ENCODE measurements at places on chromosomes 11 and 22.

GRCh38 chr11:60482361-60482760, 10.2 kb upstream of the MS4A12 start:
- DNase-seq = no peak

GRCh38 chr11:126969865-126970479, 30.6 kb downstream of the KIRREL3 start:
- DNase-seq = peak; percentile 12

- DNase-seq = peak; percentile 20
These were observed 17.2 kb downstream of the KIAA1671 start for GRCh38 chr22:24969560-24970301.

- DNase-seq = peak; percentile 63
These were observed 68.1 kb downstream of the PDE2A start for GRCh38 chr11:72605973-72606747.

- no peak for DNase-seq
These were observed 4.4 kb downstream of the PNPLA5 start for GRCh38 chr22:43887391-43887790.

DNA sequence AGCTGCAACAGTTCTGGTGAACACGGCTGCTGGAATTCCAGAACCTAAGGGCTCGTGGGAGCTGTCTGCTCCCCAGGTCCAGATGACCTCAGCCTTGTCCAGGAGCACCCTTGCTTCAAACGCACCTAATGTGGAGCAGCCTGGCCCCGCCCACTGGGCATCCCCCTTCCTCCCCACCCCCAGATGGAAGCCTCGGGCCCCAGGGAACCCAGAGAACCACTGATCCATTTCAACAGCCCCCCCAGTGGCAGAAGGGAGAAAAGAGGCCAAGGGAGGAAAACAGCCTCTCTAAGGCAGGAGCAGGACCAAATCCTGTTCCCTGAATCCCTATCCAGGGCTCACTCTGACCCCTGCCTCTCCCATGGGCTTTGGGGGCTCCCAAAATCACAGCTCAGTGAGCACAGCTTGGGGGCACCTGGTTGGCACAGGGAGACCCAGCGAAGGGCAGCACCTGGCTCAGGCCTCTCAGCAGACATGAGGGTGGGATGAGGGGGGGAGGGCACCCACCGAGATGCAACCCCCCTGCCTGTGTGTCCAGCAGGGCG, 1.2 kb downstream of the CYTH4 start:
- no peak for DNase-seq

- no peak for DNase-seq
These were observed 91.7 kb upstream of the E2F8 start for GRCh38 chr11:19332476-19332875.

- DNase-seq = no peak
These were observed 23.1 kb upstream of the LDHA start for GRCh38 chr11:18371279-18371678.

- DNase-seq = no peak
These were observed 6.0 kb upstream of the PNPLA5 start for GRCh38 chr22:43897751-43898261.

DNA sequence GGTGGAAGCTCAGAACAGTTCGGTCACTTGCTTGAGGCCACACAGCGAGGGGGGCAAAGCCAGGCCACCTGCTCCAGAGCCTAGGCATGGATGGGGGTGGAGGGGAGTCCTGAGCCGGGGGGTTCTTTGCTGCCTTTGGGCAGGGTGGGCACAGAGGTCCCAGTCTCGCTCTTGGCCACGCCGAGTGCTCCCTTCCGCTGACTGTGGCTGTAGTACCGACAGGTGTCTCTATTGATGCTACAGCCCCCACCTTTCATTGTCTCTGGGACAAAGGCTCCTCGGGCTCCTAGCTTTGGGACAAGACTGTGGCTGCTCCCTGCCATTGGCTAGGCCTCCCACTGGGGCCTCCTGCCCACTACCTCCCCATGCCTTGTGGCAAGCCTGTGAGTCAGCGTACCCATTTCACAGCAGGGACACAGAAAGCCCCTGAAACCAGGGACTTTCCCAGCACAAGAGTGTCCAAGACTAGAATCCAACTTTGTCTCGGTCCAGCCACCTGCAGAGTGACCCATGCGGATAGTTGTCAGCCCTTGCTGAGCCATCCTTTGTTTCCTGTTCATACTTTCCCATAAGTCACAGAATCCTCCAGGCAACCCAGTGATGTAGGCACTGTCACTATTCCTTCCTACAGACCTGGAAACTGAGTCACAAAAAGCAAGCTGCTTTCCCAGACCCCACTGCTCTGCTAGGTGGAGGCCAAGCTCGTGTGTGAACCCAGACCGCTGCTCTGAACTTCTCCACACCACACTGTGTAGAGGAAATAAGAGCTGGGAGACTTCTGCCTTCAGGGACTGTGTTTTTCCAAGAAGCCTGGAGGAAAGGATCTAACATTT, 17.2 kb downstream of the MYEOV start:
- DNase-seq = no peak

DNA sequence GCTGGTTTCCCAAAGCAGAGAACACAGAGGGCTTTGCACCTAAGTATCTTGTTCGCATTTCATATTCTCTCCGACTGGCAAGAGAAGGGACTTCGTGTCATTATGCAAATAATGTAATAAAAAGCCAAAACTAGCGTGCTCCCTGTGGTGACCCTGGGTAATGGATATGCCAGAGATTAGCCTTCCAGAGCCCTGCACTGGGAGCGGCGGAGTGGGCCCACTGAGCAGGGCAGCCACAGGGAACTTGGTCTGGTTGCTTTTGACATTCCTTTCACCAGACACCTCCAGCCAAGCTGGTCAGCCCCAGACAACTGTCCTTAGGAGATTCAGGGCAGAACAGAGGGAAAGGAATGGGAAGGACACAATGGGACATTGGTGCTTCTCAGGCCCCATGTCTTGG, 56.1 kb downstream of the FLI1 start:
- DNase-seq = no peak

GRCh38 chr11:15580056-15580774, 465.5 kb downstream of the INSC start:
- DNase-seq = no peak

- no peak for DNase-seq
These were observed 4.6 kb upstream of the H19 start for GRCh38 chr11:2002042-2002776.

GRCh38 chr11:116331381-116331780, 441.4 kb downstream of the BUD13 start:
- no peak for DNase-seq

DNA sequence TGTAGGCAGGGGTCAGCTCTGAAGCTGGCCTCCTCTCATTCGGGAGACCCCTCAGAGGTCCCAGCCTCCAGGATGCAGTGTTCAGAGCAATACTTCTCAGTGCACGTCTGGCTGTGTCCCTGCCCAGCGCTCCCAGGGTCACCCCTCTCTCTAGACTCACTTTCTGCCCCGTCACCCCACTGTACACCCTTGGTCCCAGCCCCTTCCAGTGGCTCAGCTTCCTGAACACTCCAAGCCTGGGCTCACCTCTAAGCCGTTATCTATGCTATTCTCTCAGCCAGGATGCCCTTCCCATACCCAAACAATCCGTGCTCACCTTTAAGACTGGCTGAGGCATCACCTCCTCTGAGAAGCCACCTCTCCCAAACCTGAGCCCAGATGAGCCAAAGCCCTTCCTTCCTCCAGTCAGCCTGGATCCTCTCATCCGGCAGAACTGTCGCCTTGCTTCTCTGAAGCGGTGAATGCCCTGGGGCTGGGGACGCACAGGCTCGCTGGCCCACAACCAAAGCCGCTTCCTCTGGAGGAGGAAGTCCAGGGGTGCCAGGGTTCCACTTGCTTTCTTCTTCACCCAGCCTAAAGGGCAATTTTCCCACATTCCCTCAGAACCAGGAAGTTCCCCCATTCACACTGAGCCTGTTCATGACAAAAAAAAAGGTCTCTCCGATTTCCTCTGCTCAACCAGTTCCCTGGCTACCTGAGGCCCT, 13.7 kb upstream of the CDKN1C start:
- no peak for DNase-seq

DNA sequence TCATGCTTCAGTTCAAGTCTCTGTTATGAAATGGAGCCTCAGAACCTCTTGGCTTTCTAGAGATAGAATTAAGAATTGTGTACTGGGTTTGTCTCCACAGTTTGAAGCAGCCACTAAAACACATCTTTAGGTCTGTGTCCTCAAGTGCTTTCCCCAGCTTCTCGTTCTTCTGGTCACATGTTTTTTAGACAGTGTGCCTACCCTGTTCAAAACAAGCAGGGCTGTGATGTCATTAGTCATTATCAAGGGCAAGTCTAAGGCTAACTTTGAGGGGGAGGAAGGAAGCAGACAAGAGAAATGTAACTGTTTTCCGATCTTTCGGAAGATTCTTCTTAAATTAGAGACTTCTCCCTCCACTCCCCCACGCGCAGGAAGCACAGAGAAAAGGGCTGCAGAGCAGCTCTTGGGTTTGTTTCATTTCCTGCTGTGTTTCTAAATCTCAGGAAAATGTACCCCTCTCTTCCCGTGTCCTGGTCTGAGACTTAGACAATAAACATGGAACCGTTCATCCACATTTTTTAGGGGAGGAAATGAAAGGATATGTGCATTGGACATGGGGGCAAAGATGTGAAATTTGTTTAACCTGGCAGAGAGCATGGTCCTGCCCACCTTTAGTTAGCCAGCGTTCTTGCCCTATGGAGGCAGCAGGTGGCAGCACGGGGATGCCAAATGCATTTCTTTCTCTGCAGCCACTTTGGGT, 3.1 kb downstream of the AKIP1 start:
- peak; percentile 62 for DNase-seq

DNA sequence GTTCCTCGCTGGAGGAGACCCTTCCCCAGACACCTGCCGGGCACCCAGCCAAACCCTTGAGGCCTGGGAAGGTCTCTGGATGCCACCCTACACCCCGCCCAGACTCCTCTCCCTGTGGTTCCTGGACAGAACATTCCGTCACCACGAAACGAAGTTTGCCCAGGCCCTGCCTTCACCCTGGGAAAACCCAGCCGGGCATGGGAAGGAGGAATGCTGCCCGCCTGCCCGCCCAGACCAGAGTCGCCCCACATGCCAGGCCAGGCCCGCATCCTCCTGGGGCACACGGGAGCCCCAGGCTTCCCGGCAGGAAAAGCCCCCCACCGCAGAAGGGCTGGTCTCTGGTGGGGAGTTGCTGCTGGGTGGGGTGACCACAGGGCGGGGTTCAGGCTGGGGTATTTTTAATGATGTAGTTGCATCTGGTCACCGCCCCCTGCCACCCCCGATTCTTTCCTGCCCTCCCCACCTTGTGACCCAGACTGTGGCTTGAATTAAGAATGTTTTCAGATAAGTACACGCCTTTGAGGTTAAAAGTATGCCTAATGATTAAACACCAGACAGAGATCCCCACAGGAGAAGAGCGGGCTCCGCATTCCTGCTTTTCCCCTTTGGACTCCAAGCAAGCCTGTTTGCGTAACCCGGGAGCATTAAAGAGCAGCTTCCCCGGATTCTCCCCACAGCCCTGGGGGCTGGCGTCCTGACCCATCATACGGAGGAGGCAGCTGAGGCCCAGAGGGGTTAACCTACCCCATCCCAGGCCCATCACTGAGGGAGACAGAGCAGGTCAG, 44.6 kb upstream of the PPARA start:
- DNase-seq = no peak

DNA sequence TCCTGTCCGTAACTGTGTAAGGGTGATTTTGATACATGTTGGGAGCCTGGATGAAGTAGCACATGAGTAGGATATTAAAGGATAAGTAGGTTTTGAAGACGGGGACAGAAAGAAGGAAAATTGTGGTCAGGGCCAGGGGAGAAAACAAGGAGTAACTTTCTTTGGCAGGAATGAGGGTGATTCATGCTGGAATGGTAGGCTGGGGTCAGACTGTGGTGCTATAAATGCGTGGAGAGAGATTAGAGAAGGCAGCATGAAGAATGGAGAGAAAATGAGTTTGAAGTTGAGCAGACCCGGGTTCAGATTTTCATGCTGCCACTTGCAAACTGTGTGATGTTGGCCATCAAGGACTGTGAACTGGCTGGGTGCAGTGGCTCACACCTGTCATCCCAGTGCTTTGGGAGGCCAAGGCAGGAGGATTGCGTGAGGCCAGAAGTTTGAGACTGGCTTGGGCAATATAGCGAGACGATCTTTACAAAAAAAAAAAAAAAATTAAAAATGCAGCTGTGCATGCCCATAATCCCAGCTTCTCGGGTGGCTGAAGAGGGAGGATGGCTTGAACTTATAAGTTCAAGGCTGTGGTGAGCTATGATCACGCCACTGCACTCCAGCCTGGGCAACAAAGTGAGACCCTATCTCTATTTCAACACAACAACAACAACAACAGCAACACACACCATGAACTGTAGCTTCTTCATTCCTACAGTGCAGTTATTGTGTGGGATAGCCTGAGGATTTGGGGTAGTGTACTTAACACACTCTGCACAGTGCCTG, 22.3 kb downstream of the ZBTB16 start:
- no peak for DNase-seq

GRCh38 chr22:25747245-25747944, 5.4 kb downstream of the MYO18B start:
- DNase-seq = no peak
